ENCODE measurements at places on chromosomes 2 and 18. TPM values are rescaled to one million over a fixed set of nuclear protein-coding genes. Genes with fewer than 3 reads are reported as not detected.

DNA sequence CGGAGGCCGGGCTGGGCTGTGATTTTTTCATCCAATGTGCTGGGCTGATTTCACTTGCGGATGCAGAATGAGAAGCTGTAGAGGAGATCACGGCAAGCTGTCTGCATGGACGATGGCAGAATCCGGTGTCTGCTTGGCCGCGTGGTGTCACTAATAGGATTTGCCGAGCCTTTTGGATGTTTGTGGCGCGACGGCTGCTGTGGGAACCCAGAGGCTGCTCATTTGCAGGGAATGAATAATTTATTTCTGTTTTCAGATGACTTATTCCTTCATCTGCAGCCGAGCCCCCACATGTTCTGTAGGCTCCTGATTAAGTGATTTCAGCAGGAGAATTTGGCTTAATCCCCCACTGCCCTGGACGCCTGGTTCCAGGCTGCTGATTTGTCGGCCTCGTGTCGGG lies 62.6 kb downstream of the ODC1 start:
- H3K4me1 ChIP-seq: peaks cover 13% of the 10 kb centered on the region
- H3K4me3 ChIP-seq: no peak overlapping the region
- no peak overlapping the region for H3K27ac ChIP-seq

Gene B3GNT7
- 42.2 TPM for total RNA-seq

- H3K4me1 ChIP-seq: no peaks in the 10 kb centered on the region
- H3K27me3 ChIP-seq: peaks cover 6% of the 10 kb centered on the region
- DNase-seq: no peak
- H3K4me3 ChIP-seq: no peak overlapping the region
- H3K36me3 ChIP-seq: no peaks in the 10 kb centered on the region
These were observed 283.3 kb downstream of the AGPS start for GRCh38 chr2:177675825-177676224.

GRCh38 chr2:160993654-160994061 lies 166.6 kb upstream of the TANK start:
- no peaks in the 10 kb centered on the region for H3K4me1 ChIP-seq
- H3K27ac ChIP-seq: no peak overlapping the region
- no peak overlapping the region for H3K4me3 ChIP-seq
- DNase-seq: no peak
- no peaks in the 10 kb centered on the region for H3K27me3 ChIP-seq

DNA sequence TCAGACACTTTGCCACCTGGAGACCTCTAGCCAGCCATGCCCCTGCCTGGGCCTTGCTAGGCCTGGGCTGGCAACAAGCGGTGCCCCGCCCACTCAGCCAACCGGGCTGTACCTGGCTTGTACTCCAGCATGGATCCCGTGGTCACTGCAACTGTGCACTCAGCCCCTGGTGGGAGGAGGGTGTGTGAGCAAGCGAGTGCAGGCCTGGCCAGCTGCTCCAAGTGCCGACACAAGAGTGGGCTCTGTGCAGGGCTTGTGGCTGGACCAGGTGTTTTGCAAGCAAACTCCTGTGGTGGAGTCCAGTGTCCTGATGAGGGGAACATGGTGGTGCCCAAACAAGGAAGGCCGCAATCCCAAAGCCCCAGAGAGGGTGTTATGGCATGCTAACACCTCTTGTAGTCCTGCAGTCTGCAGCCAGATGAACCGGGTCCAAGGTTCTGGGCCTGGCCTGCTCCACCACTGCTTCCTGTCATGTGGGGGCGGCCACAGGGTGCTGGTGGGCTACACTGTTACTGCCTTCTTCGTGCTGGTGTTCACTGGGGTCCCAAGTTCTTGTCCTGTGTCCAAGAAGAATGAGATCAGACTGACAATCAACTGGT lies 60.1 kb upstream of the CD28 start:
- no peak overlapping the region for H3K27ac ChIP-seq
- no peak overlapping the region for H3K4me3 ChIP-seq
- peak; percentile 64 for DNase-seq
- H3K36me3 ChIP-seq: peaks cover 6% of the 10 kb centered on the region

Gene SERPINB10
- not detected for total RNA-seq

Gene HAAO
- total RNA-seq: 5.3 TPM

Gene LAMA3
- 0.33 TPM for total RNA-seq

Gene KLHL29
- 2.1 TPM for total RNA-seq

Gene APCDD1
- total RNA-seq: 1.8 TPM

- H3K4me3 ChIP-seq: no peak overlapping the region
- no peaks in the 10 kb centered on the region for H3K4me1 ChIP-seq
- H3K27me3 ChIP-seq: no peaks in the 10 kb centered on the region
- H3K27ac ChIP-seq: no peak overlapping the region
- H3K36me3 ChIP-seq: no peaks in the 10 kb centered on the region
These were observed 271.5 kb upstream of the MMADHC start for GRCh38 chr2:149858901-149859634.

Gene ASAP2
- total RNA-seq: 11.0 TPM

- H3K4me1 ChIP-seq: no peaks in the 10 kb centered on the region
- no peaks in the 10 kb centered on the region for H3K27me3 ChIP-seq
- no peak overlapping the region for H3K27ac ChIP-seq
- peaks cover 2% of the 10 kb centered on the region for H3K36me3 ChIP-seq
These were observed 6.5 kb upstream of the GPR35 start for GRCh38 chr2:240618776-240619175.

GRCh38 chr2:236973343-236973980 lies 112.2 kb upstream of the COPS8 start:
- no peak overlapping the region for H3K27ac ChIP-seq
- DNase-seq: peak; percentile 5
- H3K4me1 ChIP-seq: peaks cover 3% of the 10 kb centered on the region
- H3K4me3 ChIP-seq: no peak overlapping the region
- no peaks in the 10 kb centered on the region for H3K36me3 ChIP-seq

Gene LINC00305
- not detected for total RNA-seq

Gene TEKT4
- total RNA-seq: not detected

Gene DSG1
- total RNA-seq: not detected

- no peaks in the 10 kb centered on the region for H3K27me3 ChIP-seq
- no peaks in the 10 kb centered on the region for H3K36me3 ChIP-seq
- no peak overlapping the region for H3K27ac ChIP-seq
- H3K4me1 ChIP-seq: no peaks in the 10 kb centered on the region
- H3K4me3 ChIP-seq: no peak overlapping the region
These were observed 75.8 kb downstream of the KCNG2 start for GRCh38 chr18:79873449-79874110.

Gene CNTNAP5
- 0.39 TPM for total RNA-seq

Gene COL3A1
- not detected for total RNA-seq

DNA sequence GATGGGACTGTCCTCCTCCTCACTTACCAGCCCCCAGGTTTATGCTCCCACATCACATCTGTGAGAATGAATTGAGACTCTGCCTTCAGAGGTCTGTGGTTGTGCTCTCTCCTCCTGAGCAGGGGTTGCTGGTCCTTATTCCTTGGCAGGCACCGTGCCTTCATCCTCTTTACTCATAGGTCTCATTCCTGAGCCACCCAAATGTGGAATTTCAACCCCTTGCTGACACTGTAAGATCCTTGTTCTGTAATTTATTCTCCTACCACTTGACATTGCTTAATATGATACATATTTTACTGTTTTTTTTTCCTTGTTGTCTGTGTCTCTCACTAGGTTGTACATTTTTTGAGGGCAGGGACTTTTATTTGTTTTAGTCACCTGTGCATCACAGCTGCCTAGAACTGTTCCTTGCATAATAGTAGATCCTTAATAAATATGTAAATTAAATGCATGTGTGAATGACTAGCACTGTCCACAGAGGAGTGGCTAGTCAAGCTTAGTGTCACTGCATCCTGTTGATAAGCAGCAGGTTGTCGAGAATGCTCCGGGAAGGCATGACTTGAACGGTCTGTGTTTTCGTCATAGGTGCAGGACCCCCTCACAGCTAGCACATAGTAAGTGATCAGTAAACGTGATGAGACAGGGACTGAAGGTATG lies 180.6 kb downstream of the ZNF407 start:
- no peaks in the 10 kb centered on the region for H3K4me1 ChIP-seq
- H3K27ac ChIP-seq: no peak overlapping the region
- H3K27me3 ChIP-seq: no peaks in the 10 kb centered on the region

Measured in H9 (cell line).